ENCODE measurements at places on chromosomes 7 and 10.
A peak's percentile ranks its signal among the peaks of the same experiment; 100 is the strongest.

- no peak for DNase-seq
Observed at GRCh38 chr7:35776686-35777085, 24.2 kb upstream of the SEPTIN7 start.

DNA sequence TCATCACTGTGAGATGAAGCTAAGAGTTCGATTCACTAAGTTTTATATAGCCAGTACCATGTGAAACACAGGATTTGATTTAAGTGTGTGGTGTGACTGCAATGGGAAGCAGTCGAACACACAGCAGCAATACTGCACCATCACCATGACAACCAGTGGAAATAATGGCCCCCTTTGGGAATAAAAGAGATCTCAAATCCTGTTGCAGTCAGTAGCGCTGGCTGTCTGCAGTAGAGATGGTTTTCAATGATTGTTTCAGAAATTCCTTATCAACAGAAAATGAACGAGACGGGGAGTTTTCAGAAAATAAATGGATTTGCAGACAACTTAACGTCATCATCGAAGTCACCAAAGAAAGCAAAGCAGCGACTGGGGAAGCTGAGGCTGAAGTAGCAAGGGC is 91.0 kb downstream of the PTPRE start:
- no peak for DNase-seq

DNA sequence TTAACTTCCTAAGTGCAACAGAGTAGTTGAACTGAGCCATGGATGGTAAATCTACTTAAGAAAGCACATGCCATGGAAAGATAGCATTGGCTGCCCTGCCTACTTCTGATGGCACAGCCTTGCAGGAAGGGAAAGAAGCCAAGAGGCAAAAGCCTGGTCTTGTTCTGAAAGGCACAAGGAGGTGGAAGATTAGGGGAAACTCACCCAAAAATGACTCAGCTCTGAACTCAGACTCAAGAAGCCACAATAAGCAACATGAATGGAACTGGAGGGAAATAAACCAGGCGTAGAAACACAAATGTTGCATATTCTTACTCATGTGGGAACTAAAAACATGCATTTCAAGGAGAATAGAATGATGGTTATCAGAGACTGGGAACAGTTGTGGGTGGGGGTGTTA is 20.8 kb upstream of the ALOX5 start:
- DNase-seq = no peak

DNA sequence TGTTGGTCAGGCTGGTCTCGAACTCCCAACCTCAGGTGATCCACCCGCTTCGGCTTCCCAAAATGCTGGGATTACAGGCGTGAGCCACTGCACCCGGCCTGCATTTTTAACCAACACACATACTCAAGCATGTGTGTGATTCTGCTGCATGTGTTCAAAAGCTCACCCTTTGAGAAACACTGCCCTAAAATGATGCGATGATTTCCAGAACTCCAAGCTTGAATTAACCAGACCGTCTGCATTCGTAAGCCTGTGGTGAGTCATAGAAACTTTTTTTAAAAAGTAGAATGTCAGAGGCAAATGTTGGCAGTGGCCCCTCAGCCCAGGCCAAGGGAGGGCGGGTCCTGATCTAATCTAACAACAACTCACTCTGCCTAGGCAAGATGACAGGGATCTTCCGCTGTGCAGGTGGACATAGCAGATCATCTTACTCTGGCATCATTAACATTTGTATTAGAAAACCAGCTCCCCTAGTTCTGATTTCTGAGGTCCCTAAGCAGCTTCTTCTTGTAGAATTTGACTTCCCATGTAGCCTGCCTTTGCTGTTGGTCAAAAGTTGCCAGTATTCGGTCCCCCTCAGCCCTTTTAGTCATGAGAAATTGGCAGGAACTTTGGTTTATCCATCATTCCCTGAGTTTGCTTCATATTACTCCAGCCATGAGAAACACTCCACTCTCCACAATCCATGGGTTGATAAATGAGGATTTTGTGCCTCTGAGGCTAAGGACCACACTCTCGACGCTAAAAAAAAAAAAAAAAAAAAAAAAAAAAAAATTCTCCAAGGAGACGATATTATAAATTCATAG is 190.4 kb downstream of the SKIDA1 start:
- DNase-seq = peak; percentile 53

DNA sequence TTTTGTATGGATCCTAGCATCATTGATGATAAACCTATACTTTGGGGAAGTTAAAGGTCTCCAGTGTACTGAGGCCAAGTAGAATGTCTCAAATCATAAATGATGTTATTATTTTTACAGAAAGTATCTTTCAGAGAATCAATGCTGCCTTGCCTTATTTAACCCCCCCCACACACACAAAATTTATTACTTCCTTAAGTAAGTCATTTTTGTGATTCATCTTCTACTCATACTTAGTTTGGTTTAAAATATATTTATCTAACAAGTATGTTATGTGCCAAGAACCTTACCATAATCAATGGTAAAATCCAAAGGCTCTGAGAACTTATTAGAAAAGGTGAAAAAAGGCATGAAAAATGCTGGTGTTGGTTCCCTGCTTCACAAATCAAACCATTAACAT is 18.8 kb upstream of the CLDN12 start:
- DNase-seq = no peak

DNA sequence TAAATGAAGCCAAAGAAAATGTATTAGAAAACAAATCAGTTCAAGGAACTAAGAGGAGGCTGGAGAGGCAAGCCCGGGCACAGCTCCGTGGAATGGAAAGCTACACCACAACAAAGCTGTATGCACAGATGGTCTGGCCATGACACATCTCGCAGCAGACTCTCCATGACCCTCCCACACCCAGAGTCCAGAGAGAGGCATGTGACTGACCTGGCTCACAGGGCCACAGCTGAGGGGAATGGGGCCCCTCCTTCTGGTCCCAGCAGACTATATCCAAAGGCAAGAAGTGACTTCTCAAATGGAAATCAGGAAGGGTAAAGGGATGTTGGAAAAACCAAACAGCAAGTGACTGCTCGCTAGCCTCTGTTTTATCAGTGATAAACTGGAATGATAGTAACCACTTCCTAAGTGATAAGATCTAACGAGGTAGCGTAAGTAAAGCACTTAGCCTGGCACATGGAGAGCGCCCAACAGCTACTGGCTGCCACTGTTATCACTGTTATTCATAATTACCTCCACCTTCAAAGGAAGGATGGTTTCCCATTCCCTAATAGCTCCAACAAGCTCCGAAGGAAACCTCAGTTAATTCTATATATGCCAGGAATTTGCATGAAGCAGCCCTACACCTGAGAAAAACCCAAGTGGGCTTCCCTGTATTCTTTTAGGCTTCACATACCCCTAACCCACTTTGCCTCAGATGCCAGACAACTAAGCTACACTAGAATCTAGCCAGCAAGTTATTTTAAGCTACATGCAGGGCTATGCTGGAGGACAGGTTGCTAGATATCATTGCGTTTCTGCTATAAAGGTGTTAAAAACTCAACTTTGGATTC is 8.4 kb downstream of the OSBPL3 start:
- peak; percentile 72 for DNase-seq

DNA sequence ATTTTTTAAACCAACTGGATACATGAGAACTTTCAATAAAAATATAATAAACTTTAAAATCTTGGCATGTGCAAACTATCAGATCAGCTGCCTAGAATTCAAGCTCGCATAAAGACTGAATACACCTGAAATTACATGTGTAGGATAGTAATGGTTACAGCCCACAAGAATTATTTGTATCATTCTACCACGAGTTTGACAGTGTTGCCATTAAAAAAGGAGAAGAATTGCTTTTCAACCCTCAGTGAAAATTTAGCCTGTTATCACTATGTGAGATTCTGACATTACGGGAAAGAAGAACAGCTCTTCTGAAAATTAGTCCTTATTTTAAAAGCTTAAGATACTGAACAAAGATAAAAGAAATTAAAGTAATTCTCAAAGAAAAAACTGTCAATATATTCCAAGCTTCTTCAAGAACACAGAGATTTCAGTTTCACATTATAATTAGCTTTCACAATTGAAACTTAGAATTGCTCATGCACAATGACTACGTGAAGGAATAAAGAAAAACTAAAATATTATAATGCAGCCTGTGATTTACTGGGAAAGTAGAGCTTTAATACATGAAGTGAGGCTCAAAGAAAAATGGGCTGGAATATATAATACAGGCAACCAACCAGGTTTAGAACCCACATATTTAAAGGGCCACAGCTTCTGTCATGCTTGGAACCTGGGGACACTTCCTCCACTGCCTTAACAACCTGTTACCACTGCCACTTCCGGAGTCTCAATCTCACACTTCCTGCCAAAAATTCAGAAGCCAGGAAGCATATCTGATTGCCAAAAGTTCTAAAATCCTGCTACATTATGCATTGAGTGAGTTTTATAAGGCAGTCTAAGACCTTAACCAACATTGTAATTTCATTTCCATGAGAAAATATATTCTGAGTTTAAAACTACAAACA is 23.2 kb downstream of the TPK1 start:
- no peak for DNase-seq

- DNase-seq = no peak
Observed at GRCh38 chr7:50723888-50724287, 58.8 kb downstream of the GRB10 start.

- peak; percentile 87 for DNase-seq
Observed at GRCh38 chr7:98911916-98912315, 33.6 kb downstream of the TRRAP start.

DNA sequence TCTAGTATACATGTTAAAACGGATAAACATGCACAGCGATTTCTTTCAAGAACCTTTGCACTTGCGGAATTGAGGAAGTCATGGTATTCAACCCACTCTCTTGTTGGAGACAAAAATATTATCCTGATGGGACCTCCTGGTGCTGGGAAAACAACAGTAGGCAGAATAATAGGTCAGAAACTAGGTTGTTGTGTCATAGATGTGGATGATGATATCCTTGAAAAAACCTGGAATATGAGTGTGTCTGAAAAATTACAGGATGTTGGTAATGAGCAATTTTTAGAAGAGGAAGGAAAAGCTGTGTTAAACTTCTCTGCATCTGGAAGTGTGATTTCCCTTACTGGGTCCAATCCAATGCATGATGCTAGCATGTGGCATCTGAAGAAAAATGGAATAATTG is 6.9 kb downstream of the THNSL1 start:
- DNase-seq = no peak

DNA sequence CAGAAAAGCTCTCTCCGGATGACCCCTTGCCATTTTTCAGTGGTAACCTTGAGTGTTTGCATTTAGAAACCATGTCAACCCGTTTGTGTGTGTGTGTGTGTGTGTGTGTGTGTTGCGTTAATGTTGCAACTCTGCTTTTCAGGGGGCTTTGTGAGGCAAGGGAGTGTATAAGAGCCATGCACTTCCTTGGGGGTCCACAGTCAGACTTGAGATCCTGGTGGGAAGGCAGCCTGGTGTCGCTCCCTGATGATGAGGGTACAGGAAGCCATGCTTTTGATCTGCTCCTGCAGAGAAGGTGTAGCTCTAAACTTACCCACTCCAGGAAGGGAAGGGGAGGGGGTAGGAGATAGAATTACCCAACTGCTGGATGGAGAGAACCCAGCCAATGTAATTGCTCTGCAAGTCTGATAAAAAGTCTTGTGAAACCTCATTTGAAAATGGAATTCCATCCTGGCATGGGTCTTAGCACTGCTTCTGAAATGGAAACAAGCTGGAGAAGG is 10.7 kb downstream of the GRK5 start:
- no peak for DNase-seq

DNA sequence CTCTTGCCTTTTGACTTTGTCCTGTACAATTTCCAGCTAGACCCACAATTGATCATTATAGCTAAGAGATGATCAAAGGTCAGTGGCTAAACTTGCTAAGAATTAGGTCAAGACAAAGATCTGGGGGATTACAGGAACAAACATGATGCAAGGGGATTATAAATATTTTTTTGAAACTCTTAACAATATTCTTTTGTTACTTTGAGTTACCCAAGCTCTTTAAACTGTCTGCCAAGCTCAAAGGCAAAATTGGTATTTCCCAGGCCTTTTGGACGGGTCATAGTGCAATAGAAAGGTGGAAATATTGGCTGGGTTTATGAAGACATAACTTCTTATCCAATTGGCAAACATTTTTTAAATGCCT is 23.4 kb downstream of the TBXAS1 start:
- DNase-seq = no peak

DNA sequence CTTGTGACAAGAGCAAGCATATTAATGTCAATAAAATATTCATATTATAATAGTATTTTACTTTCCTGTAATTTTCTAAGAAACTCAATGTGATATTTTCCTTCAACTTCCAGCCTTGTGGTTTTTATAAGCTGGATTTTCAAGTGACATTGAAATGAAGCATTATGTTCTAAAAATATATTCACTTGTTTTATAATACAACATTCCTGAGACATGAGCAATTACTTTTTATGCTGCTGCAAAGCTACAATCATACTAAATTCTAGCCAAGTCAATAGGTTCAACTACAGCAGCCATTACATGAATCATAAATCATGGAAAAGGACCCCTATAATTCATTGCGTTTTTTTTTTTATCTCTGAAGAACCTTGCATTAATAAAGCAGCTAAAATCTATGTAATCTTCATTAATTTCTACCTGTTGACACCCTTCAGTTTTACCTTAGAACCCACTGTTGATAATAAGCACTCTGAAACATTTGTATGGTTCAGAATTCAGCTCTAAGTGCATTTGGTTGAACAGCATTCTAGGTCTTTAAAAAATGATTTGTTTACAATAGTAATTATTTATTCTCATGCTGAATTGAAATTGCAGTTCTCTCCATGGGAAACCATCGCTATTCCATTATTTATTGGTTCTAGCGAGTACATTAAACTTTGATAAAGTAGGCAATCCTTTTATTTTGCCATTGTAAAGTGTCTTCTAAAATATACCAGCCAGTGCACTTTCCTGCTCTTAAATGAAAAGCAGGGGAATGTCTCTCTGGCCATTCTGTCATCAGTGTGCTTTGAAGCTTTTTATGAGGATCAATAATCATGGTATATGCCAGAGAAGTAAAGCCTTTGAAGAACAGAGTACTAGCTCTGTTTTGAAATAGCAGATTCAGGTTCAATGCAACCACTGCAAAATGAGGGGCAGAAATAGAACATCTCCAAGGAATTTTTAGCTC is 132.6 kb downstream of the GNAT3 start:
- no peak for DNase-seq

DNA sequence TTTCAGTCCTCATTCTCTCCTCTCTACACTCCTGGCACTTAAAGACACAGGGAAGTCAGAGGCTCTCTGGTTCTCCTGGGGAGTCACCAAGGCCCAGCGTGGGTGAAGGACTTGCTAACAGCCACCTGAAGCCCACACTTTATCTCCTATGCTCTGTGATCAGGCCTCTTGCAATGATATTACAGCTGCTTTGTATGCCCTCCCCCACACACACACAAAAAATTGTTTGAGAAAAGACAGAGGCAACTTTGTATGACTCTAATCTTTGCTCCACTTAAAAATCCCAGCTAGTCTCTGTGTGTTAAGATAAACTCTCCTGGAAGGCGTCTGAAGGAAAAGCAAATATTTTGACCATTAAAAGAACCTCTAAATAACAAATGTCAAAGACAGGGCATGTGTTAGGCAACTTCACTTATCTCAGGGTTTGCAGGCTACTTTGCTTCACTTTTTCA is 507.2 kb downstream of the TNS3 start:
- no peak for DNase-seq

GRCh38 chr7:40199076-40199802 is 64.4 kb downstream of the SUGCT start:
- DNase-seq = no peak

All from NCI-H446 treated with DMSO at 0.1 percent for 48 hours (cell line).